Mucosa of descending colon (tissue), 3 donors: ENCODE measurements at places on chromosomes 3 and 15. TPM values are rescaled to one million over a fixed set of nuclear protein-coding genes. Genes with fewer than 3 reads are reported as not detected.

Gene SNURF
- total RNA-seq: 0.55 TPM

- DNase-seq: no peak
These were observed 15.5 kb downstream of the RABL3 start for GRCh38 chr3:120726791-120727190.

GRCh38 chr3:59081071-59081470 lies 31.2 kb upstream of the CFAP20DC start:
- DNase-seq: no peak

GRCh38 chr15:53331328-53332190 lies 427.9 kb downstream of the WDR72 start:
- no peak for DNase-seq

Gene GOLGA6B
- not detected for total RNA-seq

DNA sequence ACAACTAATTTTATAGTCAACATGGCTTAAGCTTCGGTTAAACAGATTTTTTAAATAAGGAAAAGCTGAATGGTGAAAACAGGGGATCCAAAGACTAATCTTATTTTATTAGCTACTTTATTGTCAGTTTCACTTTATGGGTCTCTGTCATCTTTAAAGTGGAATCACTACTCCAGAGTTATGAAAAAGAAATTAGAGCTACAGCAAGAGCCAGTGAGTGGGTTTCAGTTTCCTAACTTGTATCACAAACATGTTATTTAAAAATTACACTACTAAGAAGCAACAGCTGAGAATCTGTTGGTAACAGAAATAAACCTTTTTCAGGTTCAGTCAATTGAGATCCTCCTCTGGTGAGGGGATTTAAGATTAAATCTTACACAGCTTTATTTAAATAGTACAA lies 10.0 kb downstream of the PHC3 start:
- no peak for DNase-seq

DNA sequence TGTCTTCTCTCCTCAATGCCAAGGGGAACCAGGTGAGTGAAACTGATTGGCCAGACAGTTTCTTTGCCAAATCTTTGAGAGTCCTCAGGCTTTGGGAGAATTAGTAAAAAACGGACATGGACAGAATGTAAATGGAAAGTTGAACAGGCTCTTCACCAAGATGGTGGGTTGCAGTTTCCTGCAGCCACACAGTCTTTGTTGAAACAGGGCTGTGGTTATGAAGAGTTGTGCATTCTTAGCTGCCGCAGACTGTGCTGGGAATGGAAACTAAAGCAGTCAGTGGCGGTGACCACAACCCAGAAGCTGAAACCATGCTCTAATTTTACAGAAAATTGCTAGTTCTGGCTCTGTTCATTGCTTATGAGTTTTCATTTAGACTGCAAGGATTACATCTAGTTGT lies 42.1 kb upstream of the TASOR start:
- DNase-seq: no peak

GRCh38 chr3:152508705-152509104 lies 240.0 kb downstream of the MBNL1 start:
- DNase-seq: no peak
